ENCODE measurements at places on chromosomes 1 and 21.

DNA sequence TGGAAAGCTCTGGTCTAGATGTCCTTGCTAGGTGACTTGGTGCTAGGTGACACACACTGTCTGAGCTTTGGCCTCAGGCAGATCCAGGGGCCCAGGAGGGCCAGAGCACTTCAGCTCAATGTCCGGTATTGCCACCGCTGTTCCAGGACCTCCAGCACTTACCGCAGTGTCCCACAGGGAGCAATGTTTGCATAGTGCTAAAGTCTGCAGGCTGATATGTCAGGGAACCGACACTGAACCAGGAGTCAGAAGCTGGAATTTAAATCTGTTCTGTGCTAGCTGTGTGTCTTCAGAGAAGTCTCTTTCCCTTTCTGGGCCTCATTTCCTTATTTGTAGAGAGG, 19.3 kb downstream of the DHCR24 start:
- DNase-seq, result no peak

GRCh38 chr1:94239796-94240195, 2.4 kb upstream of the ARHGAP29 start:
- DNase-seq, result no peak

DNA sequence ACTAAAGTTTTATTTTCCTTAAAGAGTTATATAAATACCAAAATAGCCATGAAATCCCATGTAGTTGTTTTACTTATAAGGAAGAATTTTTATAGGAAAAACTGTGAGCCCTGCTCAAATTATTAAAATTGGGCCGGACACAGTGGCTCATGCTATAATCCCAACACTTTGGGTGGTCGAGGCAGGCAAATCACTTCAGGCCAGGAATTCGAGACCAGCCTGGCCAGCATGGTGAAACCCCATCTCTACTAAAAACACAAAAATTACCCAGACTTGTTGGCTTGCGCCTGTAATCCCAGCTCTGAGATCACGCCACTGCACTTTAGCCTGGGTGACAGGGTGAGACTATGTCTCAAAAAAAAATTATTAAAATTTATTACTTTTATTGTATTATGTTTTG, 149.3 kb downstream of the MRPL39 start:
- DNase-seq, result no peak

- no peak for DNase-seq
Measured at GRCh38 chr21:31894457-31894856, 21.6 kb downstream of the HUNK start.

DNA sequence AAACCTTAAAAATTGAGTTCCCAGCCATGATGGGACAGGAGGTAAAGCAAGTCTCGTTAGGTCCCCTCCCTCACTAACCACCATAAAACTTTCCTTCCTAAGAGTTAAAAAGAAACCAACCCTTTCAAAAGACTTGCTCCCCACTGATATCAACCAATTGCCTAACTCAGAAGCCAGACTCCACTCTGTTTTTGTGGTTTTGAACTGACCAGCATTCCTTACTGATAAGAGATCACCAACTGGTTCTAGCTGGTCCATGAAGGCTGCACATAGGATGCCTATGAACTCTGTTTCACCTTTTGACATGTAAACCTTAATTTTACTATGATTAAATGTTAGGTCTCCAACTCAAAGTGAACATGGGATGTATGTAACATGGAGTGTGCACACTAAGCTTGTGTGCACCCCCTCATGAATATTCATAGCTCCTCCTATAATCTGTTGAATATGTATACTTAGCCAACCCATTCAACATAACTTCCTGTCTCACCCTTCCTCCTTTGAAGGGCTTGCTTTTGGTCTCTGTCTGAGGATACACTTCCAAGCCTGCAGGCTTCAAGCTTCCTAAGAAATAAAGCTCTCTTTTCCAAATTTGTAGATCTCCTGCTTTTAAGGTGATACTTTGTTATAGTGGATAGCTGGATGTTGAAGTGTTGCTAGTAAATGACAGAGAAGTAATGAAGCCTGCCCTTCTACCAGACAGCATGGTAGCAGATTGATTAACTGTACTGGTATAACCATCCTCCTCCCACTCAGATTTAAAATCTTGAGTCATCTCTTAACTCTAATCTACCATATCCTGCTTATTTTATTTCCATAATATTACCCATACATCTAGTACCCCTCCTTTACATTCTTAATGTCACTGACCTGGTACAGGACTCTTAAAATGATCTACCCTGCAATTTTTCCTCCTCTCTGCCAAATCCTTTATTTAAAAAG, 95.6 kb downstream of the ZNF644 start:
- DNase-seq, result no peak

- no peak for DNase-seq
Measured at GRCh38 chr21:38533887-38534286, 35.6 kb upstream of the ERG start.

DNA sequence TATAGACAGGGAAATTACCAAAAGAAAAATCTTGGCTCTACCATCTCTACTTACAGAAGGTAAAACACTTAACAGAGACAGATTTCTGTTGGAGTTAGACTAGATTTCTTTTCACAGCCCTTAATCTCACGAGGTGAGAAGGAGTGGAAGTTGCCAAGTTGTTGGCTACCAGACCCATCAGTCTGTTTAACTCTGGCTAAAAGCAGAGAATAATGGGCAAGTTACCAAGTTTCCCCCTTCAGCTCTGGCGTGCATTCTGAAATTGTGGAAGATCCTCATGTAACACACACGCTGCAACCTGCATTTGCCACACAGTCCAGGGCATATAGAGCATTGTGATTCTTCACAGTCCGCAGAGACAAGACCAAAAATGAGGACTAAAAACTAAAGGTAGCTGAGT, 49.3 kb downstream of the STX6 start:
- DNase-seq, result no peak

DNA sequence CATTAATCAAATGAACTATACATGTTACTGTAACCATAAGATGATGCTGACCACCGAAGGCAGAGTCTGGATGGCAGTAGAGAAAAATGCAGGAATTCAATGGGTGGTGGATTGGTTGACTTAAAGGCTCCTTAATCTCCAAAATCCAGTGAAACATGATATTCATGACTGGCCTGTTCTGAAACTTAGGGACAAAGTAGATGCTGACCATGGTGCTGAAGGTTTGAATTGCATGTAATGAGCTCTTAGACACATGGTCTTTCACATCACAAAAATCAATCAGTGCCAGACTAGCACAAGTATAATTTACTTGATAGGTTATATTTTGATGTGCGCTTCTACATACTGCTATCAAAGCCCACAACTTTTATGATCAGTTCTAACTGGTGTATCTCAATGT, 30.9 kb upstream of the NTMT2 start:
- no peak for DNase-seq

DNA sequence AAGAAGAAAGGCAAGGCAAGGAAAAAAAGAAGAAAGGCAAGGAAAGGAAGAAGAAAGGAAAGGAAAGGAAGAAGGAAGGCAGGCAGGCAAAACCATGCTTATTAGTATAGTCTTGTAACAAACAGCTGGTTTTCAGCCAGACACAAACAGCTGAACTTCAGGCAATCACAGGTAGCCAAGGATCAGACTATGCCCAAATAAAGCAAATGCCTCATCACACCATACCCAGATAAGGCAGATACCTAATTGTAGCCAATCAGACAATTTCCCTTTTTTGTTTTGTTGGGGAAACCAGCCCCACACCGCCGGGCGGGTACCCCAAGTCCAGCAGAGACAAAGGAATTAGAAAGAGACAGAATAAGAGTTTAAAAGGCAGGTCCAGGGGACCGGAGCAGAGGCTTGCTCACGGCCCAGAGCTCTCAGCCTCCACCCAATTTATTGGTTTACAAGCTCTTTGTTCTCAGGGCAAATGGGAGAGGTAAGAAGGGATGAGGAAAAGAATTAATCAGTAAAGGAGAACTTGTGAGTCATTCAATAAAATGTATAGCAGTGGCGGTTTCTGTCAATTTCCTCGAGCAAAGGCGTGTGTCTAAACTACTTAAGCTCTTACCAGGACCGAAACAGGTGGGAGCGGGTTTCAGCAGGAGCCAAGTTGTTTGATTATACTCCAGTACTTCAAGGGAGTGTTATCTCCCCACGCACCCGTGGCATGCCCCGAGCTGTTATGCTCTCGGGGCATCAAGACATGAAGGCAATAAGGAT, 886.8 kb downstream of the KCNT2 start:
- DNase-seq, result no peak

- no peak for DNase-seq
Measured at GRCh38 chr1:96472471-96472870, 249.1 kb upstream of the PTBP2 start.

- no peak for DNase-seq
Measured at GRCh38 chr1:200454425-200454824, 44.6 kb upstream of the ZNF281 start.

DNA sequence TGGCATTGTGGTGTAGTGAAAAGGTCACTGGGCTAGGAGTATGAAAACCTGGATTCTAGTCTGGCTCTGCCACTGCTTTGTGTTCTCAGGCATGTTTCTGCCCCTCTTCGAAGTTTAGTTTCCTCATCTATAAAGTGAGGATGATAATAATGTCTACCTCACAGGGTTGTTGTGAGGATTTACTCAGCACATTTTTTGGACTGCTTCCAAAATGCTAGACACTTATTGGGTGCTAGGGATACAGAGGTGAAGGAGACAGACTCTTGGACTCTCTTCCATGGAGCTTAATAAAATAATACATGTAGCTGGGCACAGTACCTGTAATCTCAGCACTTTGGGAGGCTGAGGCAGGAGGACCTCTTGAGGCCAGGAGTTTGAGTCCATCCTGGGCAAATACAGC, 3.6 kb downstream of the KIF2C start:
- DNase-seq, result no peak
